ENCODE measurements at places on chromosomes 4 and X.

DNA sequence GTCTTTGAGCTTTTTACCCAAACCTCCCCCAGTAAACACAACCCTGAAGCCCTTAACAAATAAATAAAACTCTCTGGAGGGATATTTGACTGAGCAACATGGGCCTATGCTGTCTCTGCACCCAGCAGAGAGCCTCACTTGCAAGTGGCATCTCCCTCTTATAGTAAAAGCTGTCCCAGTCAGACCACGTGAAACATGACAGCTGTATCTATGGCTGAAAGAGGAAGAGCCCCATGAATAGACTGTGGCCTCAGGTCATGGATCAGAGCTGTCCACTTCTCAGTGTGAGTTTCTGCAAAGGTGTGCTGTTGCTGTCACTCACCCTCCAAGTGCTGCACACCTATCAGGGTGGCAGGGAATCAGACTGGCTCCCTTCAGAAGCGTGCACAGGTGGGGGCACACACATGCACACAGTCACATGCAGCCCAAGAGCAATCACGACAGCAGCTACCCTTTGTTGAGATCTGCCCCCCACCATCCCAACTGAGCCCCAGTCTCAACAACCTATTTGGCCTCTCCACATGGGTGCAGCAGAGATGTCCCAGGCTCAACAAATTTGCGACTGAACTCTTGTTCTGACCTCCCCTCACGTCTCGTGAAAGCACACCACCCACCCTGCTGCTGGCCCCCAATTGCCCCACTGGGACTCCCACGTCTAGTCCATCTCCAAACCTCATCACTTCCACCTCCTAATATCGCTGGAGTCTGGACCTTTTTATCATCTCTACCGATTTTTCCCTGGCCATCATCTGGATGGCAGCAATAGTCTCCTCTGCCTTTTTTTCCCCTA, 45.6 kb downstream of the NAT8L start:
- no peak for DNase-seq

GRCh38 chr4:111028795-111029194, 405.9 kb upstream of the PITX2 start:
- no peak for DNase-seq

GRCh38 chr4:123937581-123937980, 541.0 kb downstream of the SPRY1 start:
- no peak for DNase-seq

- no peak for DNase-seq
These were observed 181.3 kb upstream of the TEX13D start for GRCh38 chrX:124151195-124151594.

GRCh38 chr4:7687006-7687405, 252.3 kb upstream of the PSAPL1 start:
- DNase-seq: no peak

GRCh38 chr4:13928214-13928613, 300.7 kb upstream of the BOD1L1 start:
- DNase-seq: no peak

DNA sequence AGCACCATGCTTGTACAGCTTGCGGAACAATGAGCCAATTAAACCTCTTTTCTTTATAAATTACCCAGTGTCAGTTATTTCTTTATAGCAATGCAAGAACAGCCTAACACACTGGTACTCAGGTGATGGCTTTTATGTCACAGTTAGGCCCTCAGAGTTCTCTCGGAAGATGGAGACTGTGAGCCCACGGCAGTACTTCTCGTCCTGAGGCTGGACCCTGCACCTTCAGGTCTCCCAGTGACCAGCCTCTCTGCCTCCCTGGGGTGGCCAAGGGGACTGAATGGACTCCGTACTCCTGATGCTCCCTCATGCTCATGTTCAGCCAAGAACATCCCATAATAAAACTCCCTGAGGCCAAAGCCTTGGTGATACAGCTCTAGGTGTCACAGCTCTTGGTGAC, 25.0 kb upstream of the PDLIM3 start:
- no peak for DNase-seq

DNA sequence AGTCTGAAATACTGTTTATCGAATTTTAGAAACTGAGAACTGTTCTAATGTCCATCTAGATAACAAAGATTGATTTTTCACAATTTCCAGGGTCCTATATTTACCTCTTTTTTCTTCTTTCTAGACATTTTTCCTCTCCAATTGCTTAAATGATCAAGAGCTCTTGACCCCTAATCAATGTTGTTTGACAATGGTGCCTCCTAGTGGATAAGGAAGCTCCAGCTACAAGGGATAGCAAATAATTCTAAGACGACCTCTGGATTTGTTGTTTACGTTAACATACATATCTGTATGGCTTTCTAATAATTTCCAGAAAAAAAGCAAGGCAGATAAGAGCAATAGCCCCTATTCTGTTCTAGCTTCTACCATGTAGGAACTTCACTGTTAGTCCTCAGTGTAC, 35.8 kb downstream of the GPR82 start:
- no peak for DNase-seq

DNA sequence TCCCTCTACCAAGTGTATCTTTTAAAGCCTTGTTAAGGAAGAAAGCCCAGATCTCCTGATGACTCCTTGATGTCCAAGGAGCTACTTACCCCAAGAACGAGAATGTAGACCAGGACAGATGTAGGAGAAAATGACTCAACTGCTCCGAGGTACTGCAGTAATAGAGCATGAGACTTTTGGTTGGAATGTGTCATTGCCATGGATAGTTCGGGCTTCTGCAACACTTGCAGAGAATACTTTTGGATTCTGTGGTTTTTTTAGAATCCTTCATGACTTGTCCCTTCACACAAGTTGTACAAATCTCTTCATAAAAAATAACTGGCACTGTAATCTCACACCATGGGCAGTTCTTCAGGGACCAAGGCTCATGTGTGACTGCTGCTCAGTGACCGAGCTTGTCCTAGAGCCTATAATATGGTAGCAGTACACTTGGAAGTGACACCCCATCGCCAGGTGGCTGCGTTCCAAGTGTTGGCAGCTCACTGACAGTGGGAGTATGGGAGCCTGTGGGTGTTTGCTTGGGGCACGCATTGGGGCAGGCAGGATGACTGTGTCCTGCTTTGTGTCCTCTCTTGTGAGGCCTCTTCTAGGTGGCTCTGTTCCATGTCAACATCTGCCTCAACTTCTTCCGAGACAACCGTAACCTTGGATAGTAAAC, 87.9 kb upstream of the WDR1 start:
- no peak for DNase-seq

- DNase-seq: no peak
These were observed 167.2 kb downstream of the KDR start for GRCh38 chr4:54958236-54958635.

DNA sequence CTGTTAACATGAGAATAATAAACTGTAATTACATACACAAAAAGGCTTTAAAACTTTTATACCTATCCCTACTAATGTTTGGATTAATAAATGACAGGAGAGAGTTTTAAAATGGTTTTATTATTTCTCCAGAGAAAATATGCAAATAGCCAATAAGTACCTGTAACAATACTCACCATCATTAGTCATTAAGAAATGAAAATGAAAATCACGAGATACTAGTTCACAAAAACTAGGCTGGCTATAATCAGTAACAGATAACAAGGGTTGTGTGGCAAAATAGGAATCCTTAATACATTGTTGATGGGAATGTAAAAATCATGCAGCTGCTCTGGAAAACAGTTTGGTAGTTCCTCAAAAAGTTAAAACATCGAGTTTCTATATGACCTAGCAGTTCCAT, 25.2 kb upstream of the AP1AR start:
- DNase-seq: no peak

- no peak for DNase-seq
These were observed 4.7 kb downstream of the PTTG2 start for GRCh38 chr4:37964734-37965457.

- no peak for DNase-seq
These were observed 79.4 kb downstream of the ADGRG4 start for GRCh38 chrX:136380010-136380769.

DNA sequence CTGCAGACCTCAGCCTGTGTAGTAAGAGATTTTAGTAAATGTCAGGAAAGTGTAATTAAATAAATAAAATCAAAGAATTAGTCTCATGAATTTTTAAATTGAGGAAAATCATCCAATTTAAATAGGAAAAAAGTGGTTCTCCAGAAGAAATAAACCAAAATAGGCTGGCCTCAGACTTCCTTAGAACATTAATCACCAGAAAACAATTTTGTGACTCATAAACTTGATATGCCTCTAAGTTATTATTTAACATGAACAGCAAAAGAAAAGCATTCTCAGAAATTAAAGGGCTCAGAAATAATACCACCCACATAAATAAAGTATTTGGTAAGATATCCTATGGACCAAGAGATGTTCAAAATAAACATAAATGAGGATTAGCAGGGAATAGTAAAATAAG, 14.3 kb downstream of the FAM47B start:
- no peak for DNase-seq

GRCh38 chr4:103998756-103999155, 279.0 kb upstream of the TACR3 start:
- no peak for DNase-seq

DNA sequence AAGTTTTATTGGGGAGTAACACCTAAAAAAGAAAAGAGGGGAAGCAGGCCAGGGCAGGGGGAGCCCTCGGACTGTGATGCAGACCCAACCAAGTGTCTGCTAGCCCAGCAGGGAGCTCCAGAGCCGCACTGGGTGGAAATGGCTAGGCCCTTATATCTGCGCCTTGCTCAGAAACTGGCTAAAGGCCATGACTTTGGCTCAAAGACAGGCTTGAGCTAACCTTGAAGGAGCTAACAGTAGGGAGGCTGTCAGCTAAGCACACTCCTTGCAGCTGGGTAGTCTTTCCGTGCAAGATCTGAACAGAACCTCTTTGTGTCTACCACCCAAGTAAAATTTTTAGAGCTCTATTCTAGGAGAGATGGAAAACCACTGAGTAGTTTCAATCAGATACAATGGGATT, 43.0 kb downstream of the SEPSECS start:
- DNase-seq: no peak

GRCh38 chr4:54658252-54659093, 716 bp downstream of the KIT start:
- no peak for DNase-seq

GRCh38 chr4:107018344-107018735, 17.8 kb downstream of the DKK2 start:
- no peak for DNase-seq

DNA sequence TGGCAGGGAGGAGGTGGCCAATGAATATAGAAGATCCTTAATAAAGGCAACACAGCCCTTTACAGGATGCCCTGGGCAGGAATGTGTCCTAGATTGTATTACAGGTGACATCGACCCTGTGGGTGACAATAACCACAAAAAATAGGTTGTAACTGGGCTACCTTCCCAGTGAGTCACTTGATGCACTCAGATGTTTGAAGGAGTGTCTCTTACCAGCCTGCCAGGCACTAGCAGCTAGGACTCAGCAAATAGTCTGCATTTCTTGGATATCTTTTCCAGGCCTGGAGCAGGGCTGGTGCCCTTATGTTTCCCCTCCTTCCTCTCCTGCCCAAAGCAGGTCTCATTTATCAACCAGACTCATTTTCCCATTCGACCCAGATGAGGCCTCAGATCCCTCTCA, 50.9 kb upstream of the TMEM164 start:
- no peak for DNase-seq

DNA sequence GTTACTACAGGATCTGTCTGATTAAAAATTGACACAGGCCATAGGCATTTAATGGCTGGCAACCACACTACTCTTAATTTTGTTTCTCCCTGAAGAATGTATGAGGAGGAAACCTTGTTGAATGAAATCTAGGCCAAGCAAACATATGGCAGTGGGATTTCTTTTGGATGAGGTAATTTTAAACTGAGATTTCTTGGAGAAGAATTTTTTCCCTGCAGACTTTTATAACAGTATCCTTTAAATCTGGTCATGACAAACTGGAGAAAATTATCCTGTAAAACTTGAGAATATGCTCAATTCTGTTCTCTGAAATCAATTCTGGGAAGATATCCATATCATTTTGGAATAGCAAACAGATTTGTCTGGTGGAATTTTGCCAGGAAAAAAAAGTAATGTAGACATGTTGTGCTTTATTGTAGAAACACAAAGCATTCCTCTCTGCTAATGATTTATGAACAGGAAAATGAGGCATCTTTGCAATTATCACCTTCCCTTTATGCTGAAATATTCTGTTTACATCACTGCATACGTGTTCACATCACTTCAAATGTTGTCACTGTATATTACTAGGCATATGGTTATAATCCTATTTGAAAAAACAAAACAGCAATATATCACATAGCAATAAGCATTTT, 108.3 kb upstream of the ARSJ start:
- DNase-seq: no peak

- DNase-seq: no peak
These were observed 14.9 kb downstream of the NRK start for GRCh38 chrX:105837232-105837631.

DNA sequence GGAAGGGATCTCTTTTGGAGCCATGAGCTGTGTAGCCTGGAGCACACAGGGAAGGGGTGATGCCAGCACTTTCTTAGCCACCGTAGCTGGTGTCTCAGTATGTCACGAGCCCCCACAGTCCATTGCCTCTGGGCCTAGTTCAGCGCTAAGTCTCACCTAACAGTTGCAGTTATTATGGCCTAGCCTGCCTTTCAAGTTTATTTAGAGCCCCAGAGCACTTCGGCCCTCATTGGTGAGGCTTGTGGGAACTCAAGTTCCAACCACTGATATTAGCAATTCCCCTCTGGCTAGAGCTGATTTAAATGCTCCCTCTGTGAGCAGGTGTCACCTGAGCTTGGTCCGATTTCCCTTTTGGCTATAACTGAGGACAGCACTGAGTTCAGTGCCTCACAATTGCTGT, 388.4 kb upstream of the MAOA start:
- DNase-seq: no peak

DNA sequence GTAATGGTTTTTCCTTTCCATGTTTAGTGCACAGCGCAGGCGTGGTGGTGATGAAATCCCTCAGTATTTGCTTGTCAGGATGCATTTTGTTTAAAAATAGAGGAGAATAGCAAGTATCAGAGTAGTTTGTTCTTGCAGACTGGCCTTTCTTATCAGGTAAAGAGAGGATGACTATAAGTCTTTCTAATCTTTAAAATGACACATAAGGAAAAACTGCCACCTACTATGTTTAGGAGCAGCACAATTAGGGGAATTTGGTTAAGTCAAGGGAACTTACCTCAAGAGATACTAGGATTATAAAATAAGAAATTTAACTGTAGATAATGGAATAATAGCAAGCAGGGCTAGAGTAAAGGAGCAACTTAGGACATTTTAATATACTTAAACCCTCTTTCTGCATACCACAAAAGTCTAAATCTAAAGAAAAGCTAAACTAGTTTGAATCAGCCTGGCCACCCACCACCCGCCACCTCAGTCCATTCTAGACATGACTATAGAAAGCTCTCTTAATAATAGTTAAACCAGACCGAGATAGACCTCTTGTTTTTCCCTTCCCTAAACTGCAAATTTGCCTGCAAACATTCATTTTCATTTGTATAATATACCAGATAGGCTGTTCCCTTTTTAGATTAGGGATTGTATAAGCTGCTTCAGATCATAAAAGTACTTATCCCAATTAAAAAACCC, 62.0 kb downstream of the APOOL start:
- DNase-seq: no peak

- no peak for DNase-seq
These were observed 98.9 kb downstream of the ATXN3L start for GRCh38 chrX:13220916-13221315.

Data from T-helper 9 cell (primary cell).